Smooth muscle cell of bladder (primary cell): ENCODE measurements at places on chromosomes 3 and 15. TPM values are rescaled to one million over a fixed set of nuclear protein-coding genes. Genes with fewer than 3 reads are reported as not detected.

The GOLGA8R gene
- total RNA-seq, result 2.1 and 3.1 TPM in 2 replicates

The SLC7A14 gene
- 4.1 TPM in 2 replicates for total RNA-seq

The MOBP gene
- 2.3 TPM in 1 of 2 replicates, not detected in the other for total RNA-seq

The MAPKAPK3 gene
- 19.6 and 22.9 TPM in 2 replicates for total RNA-seq

The FGD5 gene
- 0.14 and 0.37 TPM in 2 replicates for total RNA-seq

The TP63 gene
- total RNA-seq, result under 0.01 and 0.09 TPM in 2 replicates

The RRP9 gene
- total RNA-seq, result 28.4 and 42.2 TPM in 2 replicates

The MITF gene
- total RNA-seq, result 24.0 and 39.2 TPM in 2 replicates
